MCF 10A (cell line): ENCODE measurements at places on chromosomes 5 and 9. TPM values are rescaled to one million over a fixed set of nuclear protein-coding genes. Genes with fewer than 3 reads are reported as not detected.

SPATA31E1 gene
- total RNA-seq, result not detected in 2 replicates

GRCh38 chr9:122382901-122383850 is 12.4 kb downstream of the PTGS1 start:
- peak; percentile 60 for DNase-seq

SPINK6 gene
- total RNA-seq, result 0.56 and 1.9 TPM in 2 replicates

GRCh38 chr5:21672911-21673310 is 1180.2 kb downstream of the CDH12 start:
- DNase-seq, result no peak

GRCh38 chr9:21993007-21993406 is 1.2 kb downstream of the CDKN2A start:
- DNase-seq, result no peak

LRRC19 gene
- total RNA-seq, result not detected in 2 replicates

FABP6 gene
- not detected in 2 replicates for total RNA-seq

DNA sequence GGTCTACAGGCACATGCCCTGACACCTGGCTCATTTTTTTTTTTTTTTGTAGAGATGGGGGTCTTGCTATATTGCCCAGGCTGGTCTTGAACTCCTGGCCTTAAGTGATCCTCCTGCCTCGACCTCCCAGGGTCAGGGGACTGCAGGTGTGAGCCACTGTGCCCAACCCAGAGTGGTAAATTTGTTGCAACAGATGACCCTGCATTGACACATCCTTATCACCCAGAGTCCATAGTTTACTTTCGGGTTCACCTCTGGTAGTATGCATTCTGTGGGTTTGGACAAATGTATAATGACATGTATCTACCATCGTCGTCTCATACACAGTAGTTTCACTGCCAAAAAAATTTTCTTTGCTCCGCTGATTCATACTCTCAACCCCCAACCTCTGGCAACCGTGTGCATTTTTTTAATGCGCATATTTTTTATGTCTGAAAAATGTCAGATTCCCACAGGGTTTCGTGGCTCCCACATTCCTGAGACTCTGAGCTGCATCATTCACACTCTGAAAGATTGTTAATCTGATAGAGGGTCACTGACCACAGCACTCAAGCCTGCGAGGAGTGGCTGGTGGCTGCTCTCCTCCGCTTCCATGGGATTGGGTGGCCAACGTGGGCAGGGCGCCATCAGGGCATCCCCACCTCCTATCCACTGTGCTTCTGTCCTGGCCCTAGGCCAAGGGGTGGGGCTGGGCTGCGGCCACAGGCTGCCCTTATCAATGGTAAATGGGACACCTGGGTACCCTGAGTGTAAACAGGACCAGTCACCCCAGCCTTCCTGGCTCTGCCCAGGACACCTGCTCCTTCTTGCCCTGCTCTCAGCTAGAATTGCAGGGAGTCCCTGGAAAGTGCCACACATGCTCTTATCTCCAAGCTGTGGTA is 9.6 kb downstream of the NDST1 start:
- peak; percentile 94 for DNase-seq

- no peak for DNase-seq
Measured at GRCh38 chr5:100889165-100889743, 13.8 kb downstream of the ST8SIA4 start.
